ENCODE measurements at places on chromosomes 1 and 21.
A peak's percentile ranks its signal among the peaks of the same experiment; 100 is the strongest.

DNA sequence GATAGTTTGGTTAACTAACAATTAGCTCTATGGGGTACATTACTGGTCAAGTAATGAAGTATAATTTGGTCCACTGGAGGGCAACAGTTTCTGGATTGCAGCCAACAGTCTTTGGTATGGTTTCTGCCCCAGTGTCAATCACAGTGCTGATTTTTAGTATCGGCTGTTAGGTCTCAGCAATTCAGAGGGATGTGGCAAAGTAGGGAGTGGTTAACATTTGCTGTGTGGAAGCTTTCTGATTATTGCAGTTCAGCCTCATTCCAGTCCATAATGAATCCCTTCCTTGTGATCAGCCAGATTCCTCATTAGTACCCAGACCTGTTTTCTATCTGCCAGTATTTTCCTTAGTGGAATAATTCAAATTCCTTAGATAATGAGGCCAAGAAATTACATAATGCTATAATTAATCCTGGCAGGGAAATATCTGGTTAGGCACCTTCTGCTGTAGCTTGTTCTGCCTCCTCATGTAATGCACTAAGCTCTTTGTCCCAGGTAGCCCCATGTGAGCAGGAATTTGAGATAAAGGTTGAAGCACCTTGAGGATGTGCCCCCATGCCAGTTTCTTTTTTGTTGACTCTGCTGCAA, 14.0 kb downstream of the F3 start:
- no peak for DNase-seq

GRCh38 chr1:154419620-154420571, 14.8 kb downstream of the IL6R start:
- DNase-seq, result peak; percentile 87

DNA sequence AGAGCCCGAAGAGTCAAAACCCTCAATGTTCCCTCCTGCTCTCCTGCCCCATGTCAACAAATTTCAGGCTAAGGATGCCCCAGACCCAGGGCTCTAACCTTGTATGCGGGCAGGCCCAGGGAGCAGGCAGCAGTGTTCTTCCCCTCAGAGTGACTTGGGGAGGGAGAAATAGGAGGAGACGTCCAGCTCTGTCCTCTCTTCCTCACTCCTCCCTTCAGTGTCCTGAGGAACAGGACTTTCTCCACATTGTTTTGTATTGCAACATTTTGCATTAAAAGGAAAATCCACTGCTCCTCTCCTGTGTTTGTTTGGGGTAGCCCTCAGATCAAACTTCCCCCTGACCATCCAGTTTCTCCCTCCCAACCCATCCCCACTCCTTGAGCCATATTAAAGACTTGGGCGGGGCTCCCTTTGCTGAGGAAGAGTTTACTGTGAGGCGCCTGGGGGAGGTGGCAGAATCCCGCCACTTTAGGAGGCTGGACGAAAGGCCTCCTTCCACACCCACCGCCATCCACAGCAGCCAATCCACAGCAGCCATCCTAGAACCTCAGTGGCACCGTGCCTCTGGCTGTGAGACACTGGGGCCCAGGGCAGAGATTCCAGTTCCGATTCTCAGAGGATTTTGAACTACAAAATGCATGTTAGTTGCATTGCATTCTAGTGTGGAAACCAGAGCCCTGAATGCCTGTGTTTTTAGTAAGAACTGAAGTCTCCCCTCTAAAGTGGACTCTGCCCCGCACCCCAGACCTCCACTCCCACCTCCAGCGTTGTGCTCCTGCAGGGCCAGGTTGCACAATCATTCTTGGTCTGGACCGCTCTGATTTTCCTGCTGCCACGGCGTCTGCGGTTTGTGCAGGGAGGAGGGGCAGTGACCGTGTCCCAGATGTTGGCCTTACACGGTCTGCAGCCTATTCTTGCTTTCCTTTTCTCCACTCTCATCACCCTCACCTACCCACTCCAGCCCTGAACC, 3.0 kb downstream of the OLFML3 start:
- DNase-seq, result peak; percentile 62

DNA sequence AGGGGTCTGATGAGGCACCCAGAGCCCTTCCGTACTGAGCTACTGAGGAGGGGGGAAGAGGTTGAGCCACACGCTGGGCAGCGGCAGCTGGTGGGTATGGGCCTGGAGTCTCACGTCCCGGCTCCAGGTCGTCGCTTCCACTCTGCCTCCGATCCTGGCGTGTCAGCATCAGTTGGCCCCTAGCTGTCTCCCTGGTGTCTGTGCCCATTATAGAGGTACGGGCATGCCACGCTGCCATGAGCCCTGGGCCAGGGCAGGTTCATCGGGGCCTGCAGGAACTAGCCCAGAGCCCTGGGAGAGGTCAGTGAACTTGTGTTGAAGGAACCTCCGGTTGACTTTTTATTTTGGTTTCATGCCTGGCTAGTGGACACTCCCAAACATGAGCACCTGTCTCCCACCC, 18.2 kb downstream of the COQ8A start:
- DNase-seq, result no peak

DNA sequence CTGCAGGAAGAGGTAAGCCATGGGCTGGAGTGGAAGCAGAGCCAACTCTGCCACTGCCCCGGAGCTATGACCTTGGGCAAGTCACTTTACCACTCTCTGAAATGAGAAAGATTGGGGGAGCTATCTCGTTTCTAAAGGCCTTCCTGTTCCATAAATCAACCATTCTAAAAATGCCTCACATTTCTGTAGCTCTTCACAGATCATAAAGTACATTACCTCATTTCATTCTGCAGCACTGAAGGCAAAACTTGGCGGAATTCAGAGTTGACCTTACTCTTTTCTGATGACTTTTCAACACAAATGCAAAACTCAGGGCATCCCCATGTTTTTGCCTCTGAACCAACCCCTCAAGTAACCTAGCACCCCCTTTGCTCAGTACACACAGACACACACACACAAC, 404.0 kb upstream of the NFIA start:
- no peak for DNase-seq

DNA sequence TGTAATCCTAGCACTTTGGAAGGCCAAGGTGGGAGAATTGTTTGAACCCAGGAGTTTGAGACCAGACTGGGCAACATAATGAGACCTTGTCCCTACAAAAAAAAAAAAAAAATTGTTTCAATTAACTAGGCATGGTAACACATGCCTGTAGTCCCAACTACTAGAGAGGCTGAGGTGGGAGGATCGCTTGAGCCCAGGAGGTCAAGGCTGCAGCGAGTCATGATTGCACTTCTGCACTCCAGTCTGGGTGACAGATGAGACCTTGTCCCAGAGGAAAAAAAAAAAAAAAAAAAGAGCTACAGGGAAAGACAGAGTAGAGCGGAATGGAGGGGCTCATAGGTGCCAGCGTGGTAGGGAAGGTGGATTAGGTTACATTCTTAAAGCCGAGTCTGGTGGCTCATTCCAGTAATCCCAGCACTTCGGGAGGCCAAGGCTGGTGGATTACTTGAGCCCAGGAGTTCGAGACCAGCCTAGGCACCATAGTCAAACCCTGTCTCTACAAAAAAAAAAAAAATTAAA, 21.0 kb upstream of the PADI6 start:
- no peak for DNase-seq

GRCh38 chr1:221695301-221695700, 46.6 kb downstream of the DUSP10 start:
- DNase-seq, result no peak

DNA sequence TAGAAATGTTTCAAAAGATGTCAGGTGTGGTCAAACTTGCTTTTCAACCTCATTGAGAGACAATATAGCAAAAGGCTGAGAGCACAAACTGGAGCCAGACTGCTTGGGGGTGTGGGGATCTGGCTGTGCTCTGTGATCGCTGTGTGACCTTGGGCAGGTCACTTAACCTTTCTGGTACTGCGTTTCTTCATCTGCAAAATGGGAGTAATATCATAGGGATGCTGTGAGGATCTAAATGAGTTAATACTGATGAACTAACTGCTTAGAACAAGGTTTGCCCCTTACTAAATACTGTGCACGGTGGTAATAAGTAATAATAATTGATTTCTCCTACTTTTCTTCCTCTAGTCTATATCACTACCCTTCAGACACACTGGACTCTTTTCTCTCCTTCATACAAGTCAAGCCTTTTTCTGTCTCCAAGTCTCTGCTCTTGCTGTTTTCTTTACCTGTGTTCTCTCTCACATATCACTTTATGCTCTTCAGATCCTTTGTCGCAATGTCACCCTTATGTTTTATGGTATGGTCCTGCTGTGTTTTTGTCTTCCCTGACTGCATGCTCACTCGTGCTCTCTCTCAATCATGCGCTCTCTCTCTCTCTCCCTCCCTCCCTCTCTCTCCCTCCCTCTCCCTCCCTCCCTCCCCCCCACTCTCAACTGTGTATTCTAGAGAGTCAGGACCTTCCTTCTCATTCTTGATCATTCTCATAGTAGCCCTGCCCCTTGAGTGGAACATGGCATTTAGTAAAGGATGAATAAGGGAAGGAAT, 3.3 kb downstream of the MGST3 start:
- no peak for DNase-seq

DNA sequence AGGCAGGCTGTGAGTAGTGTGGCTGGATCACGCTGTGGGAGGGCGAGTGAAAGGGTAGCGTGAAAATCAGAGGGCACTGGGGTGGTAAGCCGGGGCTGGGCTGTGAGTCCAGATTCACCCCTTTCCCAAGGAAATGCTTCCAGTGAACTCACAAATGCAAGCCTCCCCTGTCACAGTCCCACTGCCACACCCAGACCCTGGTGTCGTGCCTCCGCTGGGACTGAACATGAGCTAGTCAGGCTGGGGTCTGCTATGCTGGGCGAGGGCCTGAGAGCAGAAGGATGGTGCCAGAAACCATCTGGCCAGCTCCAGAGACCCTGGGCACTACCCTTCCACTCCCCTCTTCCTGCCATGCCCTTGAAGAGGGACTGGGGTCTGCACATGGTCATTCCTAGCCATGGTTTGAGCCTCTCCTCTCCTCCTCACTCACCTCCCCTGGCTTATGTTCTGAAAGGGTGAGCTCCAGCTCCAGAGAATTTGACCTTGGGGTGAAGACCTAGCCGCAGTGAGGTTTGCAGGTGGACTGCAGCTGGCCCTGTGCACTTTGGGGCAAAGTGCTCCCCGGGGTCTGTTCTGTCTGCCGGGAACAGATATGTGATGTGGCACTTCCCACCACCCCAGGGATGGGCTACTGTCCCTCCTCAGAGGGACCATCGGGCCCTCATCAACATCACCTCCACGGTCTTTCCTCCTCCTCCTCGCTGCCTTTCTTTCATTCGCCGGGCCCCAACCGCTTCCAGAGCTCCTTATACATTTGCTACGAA, 365.6 kb downstream of the RPS6KC1 start:
- no peak for DNase-seq

- no peak for DNase-seq
Observed at GRCh38 chr1:48566492-48566891, 94.5 kb upstream of the SPATA6 start.

- no peak for DNase-seq
Observed at GRCh38 chr1:47351305-47351704, 17.7 kb downstream of the CMPK1 start.

DNA sequence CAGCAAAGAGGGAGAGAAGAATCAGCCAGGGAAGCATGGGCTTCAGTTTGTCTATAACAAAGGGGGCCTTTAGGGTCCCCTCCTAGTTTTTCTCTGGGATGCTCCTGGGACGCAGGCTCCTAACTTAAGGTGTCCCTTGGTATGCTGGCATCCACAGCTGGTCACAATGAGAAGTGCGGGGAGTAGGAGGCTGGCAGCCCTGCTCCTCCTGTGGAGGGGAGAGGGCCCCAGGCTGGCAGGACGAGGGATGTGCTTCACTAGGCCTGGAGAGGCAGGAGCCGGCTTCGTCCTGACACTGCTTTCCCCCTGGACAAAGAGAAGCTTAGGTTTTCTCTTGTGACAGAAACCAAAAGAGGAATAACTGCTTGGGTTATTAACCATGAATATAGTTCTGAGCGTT, 67.6 kb downstream of the NENF start:
- no peak for DNase-seq

DNA sequence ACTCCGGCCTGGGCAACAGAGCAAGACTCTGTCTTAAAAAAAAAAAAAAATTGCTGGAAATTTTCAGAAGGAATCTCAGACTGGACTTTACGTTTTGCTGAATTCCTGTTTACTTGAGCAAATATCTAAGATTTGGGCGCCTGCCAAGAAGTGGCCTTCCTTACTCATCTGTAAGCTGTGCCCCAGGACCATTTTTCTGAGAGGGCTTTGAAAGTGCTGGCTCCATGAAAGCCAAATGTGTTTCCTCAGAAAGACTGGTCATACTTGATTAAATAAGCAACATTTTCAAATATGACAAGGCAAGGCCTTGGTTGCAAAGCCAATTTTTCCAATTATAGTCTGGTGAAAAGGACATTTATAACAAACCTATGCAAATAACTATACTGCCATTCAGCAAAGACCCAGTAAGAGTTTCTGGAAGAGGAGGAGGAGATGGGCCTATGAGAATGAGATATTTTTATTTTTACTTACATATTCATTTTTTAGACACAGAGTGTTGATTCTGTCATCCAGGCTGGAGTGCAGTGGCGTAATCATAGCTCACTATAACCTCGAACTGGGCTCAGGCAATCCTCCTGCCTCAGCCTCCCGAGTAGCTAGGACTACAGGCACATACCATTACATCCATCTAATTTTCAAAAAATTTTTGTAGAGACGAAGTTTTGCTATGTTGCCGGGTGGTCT, 56.3 kb upstream of the HTR1D start:
- peak; percentile 40 for DNase-seq

DNA sequence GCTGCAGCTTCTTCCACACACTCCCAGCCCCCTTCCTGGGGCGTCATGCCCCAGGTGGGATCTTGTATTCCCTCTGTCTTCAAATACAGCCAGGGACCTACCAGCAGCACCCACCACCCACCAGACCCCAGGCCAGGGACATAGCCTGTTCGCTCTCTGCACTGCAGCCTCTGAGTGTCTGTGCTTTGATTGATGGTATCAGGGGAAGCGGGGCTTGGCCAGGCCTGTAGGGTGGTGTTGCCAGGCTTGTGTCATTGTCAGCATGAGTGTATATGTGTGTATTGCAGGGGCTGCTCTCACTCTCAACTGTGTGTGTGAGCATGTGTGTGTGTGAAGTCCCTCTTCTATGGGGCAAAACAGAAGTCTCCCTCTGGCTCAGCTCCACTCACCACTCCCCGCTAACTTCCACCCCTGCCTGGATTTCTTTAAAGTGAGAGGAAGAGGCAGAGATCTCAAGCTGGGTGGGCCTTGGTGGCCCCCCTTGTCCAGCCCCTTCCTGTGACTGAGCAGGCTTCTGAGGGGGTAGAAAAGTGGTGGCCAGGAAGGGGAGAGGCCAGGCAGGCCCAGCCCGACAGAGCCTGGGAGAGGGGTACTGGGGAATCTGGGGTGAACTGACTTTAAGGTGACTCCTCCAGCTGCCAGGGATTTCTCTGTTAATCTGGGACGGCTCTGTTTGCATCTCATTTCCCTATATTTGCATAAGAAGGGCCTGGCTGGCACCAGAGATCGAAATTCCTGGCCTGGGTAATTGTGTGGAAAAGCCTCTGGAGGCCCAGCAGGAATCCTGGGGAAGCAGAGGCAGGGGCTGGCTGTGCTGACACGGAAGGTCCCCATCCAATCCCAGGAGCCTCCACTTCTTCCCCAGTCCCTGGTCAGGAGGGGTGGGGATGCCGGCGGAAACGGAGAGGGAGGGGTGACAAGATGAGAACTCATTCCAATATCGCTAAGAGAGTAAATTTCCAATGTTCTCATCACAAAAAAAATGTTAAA, 18.6 kb upstream of the ADGRB2 start:
- no peak for DNase-seq

GRCh38 chr1:22710701-22711049, at the start of gene EPHB2:
Gene EPHB2 (plus strand): TSS chr1:22710839. CDS start chr1:22710983, 144 bp downstream.
- peak; percentile 56 for DNase-seq

- no peak for DNase-seq
Observed at GRCh38 chr1:18384059-18384458, 96.7 kb upstream of the KLHDC7A start.
